ENCODE measurements at places on chromosomes 4 and X.
A peak's percentile ranks its signal among the peaks of the same experiment; 100 is the strongest.

DNA sequence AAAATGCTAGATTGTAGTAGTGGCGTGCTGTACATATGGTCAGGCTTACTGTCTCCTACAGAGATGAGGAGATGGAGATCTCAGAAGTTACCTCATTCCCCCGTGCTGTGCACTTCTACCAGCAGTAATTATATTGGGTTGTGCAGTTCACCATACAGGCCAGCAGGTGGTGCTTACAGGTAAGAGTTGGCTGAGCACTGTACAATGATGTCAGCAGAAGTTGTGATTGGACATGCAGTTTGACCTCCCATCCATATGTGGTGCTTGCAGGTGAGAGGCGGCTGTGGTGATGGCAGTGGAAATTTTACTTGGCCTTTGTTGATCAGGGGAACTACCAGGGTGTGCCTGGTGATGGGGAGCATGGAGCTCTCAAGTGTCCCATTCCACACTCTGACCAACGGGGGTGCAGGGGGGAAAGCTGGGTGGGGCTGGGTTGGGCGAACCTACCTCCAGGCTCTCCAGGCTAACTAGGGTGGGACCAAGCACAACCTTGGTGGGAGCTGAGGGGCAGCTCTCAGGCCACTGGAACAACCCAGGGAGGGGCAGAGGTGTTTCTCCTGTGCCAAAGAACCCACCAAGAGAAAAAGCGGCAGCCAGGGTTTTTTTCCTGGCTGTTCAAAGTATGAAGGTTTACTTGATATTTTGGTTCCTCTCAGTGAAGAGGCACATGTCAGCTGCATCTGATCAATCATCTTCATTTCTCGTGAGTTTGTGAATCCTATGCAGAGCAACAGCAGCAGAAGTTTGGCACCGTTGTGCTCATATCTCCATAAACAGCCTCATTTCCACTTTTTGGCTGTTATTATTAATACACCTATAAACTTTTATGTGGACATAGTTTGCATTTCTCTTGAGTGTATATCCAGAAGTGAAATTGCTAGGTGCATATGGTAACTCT is 73.8 kb upstream of the FREM3 start:
- peak; percentile 54 for DNase-seq

GRCh38 chrX:65035446-65035770 is 59.2 kb upstream of the ZC4H2 start:
- DNase-seq: peak; percentile 62

GRCh38 chrX:51047950-51048349 is 137.4 kb downstream of the BMP15 start:
- DNase-seq: no peak

- no peak for DNase-seq
Measured at GRCh38 chr4:128298852-128299251, 11.2 kb upstream of the PGRMC2 start.

DNA sequence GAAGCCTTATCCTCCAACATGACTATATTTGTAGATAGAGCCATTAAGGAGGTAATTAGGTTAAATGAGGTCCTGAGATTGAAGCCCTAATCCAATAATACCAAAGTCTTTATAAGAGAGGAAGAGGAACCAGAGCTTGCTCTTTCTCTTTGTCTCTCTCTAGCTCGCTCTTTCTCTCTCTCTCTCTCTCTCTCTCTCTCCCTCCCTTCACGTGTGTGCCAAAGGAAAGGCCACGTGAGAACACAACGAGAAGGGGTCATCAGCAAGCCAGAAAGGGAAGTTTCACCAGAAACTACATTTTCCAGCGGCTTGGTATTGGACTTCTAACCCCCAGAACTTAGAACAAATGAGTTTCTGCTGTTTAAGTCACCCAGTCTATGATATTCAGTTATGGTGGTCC is 1540.5 kb downstream of the C4orf33 start:
- no peak for DNase-seq

DNA sequence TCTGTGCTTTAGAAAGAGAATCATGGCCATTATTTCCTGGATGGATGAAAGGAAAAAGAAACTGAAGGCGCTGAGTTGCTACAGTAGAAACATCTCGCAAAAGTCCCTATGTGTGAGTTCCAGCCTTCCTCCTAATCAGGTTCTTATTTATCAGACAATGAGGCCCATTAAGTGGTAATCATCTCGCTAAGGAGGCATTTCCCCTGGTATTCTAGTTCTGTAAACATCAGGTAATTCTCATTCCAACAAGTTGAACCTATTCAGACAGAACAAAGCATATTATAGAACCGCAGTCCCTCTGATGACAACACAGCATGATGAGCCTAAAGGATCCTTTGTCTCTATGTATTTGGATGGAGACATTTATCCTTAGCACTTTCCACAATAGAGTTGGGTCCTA is 205.7 kb upstream of the MAOA start:
- no peak for DNase-seq

DNA sequence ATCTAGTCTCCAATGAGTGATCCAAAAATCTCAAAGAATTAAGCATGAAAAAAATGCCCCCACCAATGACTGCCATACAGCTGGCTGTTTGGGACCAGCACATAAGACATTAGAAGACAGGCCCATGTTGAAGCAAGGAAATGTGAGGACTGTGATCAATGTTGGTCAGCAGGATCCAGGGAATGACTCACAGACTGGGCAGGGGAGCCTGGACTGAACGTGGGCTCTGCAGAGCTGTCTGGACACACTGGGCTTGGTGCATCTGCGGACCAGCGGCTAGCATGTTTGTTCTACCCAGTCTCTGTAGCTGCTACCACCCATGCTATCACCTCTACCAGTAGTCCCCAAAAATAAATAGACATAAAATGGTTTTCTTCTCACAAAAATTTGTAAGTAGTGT is 108.6 kb downstream of the PALLD start:
- DNase-seq: no peak

DNA sequence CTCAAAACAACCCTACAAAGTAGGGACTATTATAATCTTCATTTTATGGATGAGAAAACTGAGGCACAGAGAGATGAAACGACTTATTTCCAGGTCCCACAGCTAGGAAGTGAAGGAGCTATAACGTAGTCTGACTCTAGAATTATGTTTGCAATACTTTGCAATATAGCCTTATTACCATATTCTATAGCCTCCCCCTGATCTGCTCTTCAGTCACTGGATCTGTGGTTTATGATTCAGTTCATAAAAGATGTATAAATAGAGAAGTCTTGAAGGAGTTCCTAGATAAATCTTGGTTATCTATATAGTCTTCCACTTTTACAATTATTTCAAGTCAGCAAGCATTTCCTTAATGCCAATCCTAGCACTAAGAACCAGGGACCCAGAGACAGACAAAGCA is 57.5 kb downstream of the OPHN1 start:
- DNase-seq: no peak

DNA sequence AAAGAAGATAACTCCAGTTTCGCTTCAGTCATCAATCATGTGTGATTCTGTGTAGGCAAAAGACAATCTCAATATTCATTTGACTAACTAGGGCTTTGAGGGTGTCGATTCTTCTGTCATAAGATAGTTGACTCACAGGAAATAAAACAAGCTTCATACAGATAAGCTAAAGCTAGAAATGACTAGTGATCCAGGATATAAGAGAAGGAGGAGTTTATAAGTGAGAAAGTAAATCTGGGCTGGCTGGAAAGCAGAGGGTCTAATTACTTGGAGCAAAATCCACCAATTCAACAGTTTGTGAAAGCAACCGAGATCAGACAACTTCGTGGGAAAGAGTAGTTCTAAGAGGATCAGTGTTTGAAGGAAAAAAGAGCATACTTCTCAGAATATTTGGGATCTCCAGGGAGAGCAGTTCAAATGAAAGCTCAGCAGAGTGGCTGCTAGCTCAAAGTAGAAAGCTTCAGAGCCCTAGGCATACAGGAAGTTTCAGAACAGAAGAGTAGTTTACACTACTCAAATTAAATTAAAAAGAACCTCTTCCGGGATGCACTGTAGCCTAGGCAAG is 429.3 kb downstream of the INPP4B start:
- no peak for DNase-seq

- no peak for DNase-seq
Measured at GRCh38 chrX:136731798-136732197, 48.9 kb downstream of the ARHGEF6 start.

DNA sequence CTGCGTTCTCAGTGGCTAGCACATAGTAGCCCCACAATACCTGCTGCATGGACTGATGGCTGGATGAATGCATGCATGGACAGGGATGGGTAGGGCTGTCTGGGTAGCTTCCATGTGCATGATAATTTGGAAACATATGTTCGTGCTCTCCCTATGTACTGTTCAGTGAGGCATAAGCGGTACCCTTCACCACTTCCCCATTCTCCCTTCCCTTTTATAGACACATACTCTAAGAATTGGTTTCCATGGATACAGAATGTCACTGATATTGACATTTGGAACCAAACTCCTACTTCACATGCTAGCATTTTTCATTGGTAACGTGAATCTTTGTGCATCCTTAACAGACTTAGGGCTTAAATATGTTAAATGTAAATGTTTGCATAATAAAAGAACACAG is 20.4 kb downstream of the USP46 start:
- no peak for DNase-seq

DNA sequence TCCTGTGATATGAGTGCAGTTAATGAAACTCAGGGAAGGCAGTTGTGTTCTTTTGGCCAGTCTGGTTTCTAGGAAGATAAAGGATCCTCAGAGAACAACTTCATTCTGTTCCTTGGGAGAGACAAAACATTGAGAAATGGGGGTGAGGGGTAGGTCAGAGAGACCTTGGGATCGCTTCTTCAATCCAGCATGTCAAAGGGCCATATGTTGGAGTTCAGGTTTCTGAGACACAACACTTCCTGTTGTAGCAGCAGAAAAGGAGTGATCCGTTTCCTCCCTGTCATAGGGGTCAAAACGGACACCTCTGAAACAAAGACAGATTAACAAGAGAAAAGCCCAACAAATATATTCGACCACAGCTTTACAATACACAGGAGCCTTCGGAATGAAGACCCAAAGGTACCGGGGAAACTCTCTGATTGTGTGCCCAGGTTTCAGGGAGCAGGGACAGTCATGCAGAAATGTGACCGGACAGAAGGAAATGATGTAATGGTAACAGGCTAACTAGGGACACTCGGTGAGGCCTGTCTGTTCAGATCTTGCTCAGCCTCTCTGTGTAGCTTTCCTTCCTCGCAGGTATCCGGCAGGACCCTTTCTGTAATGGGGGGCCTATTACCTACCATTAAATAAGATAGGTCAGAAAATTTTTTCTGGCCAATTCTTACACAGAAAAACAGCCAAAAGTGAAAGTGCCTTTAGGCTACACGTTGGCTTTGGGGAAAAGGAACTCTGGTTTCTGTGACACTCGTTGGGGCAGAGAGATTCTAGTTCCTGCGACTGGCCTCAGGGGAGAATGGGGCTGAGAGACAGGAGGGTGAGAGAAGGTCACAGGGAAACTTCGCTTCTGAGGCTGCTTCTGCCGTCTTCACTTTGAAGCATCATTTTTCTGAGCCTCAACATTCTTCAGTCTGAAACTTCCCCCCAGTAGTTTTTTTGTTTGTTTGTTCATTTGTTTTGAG is 103.3 kb upstream of the TLR3 start:
- DNase-seq: no peak

DNA sequence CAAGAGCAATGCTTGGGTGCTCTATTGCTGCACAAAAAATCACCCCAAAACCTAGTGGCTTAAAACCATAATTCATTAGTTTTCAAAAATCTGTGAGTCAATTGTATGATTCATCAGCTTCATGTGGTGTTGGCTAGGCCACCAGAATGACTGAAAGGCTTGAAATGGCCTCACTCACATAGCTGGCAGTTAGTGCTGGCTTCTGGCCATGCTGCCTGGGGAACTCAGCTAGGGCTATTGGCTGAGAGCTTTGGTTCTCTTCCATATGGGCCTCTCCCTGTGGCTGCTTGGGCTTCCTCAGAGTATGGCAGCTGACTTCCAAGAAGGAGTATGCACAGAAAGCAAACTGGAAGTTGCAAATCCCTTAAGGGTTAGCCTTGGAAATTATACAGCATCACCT is 3.1 kb upstream of the MTMR1 start:
- no peak for DNase-seq

DNA sequence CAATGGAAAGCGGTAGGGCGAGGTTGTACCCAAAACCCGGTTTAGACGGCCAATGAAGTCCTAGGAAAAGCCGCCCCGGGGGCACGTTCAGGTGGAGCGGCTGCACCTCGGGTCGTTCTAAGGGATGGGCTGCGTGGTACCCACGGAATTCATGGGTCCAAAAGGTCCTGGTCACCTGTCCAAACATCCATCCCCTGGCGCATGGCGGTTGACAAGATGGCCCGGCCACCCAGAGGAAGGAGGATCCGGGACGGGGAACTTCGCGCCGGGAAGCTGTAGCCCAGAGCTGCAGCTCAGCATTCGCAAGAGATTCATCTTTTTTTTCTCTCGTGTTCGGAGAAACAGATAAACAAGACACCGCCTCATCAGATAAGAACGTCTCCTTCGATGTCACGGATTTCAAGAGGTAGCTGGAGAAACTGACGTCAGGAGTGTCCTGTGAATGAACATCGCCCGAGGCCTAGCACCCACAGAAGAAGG is 10.9 kb downstream of the PITX2 start:
- no peak for DNase-seq

GRCh38 chr4:150579551-150580234 is 2.3 kb upstream of the MAB21L2 start:
- DNase-seq: peak; percentile 74

- DNase-seq: no peak
Measured at GRCh38 chr4:128416921-128417320, 129.3 kb upstream of the PGRMC2 start.

- no peak for DNase-seq
Measured at GRCh38 chr4:36325926-36326325, 44.5 kb downstream of the DTHD1 start.

- DNase-seq: no peak
Measured at GRCh38 chr4:41722181-41722580, 26.3 kb downstream of the PHOX2B start.

DNA sequence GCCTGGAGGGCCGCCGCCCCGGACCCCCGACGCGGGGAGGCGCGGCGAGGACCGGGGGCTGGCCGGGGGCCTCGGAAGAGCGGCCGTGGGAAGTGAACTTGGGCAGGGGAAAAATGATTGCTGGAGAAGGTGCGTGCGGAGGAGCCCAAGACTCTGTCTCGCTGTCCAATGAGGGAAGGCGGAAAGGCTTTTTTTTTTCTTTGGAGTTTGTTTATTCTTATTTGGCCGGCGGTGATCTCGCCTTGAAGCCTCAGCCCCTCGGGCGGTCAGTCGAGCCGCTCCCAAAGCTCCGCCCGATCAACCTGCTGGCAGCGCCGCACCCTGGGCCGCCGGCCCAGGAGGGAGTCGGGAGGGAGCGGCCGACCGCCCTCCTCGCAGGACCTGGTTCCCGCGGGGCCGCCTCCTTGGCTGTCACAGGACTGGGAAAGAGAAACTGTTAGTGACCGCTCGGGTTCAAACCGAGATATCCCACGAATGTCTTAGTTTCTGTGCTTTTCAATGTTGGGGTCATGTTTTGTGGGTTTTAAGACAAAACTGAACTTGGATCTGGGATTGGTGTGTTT is 2.5 kb downstream of the CPEB2 start:
- peak; percentile 64 for DNase-seq

- no peak for DNase-seq
Measured at GRCh38 chrX:15207384-15207783, 62.5 kb downstream of the ASB9 start.

DNA sequence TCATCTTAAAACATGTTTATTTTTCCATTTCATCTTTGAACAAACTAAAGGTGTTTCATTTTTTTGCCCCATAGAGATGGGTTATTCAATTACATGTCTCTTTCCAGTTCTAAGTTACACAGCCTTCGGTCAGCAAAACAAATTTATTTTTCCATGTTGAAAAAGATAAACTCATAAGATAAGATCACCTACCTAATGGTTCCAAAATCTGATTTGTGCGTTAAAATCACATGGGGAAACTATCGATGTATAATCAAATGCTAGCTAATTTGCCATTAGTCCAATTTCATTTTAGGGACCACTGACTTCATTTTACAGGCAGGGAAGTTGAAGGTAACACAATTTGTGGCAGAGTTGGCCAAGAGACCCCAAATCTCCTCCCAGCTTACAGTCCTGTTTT is 67.2 kb upstream of the ACSL1 start:
- DNase-seq: no peak
